ENCODE measurements at places on chromosomes 13 and 19.

GRCh38 chr19:34066007-34066643 lies 106.2 kb upstream of the LSM14A start:
- no peak for ATAC-seq

GRCh38 chr19:31903979-31904378 lies 441.4 kb upstream of the ZNF507 start:
- no peak for ATAC-seq

DNA sequence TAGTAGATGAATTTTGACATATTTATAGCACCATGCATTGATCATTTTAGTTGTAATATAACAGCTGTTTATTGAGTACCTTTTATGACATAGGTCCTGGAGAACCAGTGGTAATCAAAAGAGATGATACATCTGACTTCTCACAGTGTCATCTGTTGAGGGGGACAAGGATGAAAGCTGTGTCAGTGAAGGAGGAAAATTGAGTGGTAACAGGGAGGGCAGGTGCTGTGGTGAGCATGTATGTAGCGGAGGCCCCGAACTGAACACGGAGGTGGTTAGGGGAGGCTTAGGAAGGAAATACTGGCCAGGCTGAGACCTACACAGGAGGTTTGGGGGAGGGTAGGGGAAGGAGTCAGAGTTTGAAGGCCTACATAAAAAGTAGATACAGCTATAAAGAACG lies 199.7 kb downstream of the GGACT start:
- no peak for ATAC-seq

GRCh38 chr19:1363599-1363998 lies 20.1 kb upstream of the NDUFS7 start:
- peak; percentile 45 for ATAC-seq

GRCh38 chr13:66359910-66360552 lies 870.1 kb downstream of the PCDH9 start:
- ATAC-seq: no peak

GRCh38 chr19:39937094-39937720 lies 2.8 kb upstream of the FCGBP start:
- peak; percentile 86 for ATAC-seq

DNA sequence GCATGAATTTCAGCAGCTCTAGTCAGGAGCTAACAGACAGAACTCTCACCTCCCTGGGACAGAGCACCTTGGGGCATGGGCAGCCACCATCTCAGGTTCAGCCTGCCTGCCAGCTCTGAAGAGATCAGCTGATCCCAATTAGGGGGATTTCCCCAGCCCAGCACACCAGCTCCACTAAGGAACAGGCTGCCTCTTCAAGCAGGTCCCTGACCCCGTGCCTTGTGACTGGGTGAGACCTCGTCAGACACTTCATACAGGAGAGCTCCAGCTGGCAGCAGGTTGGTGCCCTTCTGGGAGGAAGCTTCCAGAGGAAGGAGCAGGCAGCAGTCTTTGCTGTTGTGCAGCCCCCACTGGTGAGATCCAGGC lies 84.5 kb upstream of the UFM1 start:
- no peak for ATAC-seq

GRCh38 chr19:13098277-13099072 lies 4.2 kb downstream of the LYL1 start:
- ATAC-seq: no peak

GRCh38 chr19:10892256-10892655 lies 20.9 kb downstream of the CARM1 start:
- ATAC-seq: no peak

DNA sequence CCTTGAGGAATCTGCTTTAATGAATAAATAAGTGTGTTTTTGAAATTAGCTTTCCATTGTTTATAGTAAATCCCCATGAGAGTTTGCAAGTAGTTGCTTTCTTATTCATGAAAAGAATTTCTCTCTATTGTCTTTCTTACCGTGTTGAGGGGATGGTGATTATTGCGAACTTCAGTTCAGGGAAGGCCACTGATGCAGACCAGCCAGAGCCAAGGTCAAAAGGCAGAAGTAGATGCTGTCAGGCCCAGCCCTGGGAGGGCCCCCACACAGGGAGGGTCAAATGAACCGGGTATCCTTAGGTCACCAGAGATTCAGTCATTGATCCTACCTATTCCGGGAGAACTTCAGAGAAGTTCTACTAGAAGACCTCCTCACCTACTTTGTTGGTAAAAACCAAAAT lies 185.9 kb downstream of the NUFIP1 start:
- no peak for ATAC-seq

GRCh38 chr13:83515268-83516015 lies 366.8 kb downstream of the SLITRK1 start:
- ATAC-seq: no peak

DNA sequence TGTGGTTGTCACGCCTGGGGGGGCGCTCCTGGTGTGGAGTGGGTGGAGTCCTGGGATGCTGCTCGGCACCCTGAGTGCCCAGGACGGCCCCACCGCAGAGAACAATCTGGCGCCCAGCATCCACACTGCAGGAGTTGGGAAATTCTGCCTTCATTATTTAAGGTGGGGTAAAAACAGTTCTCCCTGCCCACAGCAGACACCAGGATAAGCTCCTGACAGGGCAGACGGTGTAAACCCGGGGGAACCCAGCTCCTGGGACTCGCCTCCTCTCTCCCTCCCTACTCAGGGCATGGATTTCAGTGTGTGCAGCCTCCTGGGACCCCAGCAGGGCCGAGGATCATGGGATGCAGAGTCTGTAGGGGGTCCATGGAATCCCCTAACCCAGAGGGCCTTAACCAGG lies 7.7 kb upstream of the WDR18 start:
- ATAC-seq: peak; percentile 25

- peak; percentile 34 for ATAC-seq
These were observed 137.5 kb downstream of the KCNRG start for GRCh38 chr13:50152655-50153309.

DNA sequence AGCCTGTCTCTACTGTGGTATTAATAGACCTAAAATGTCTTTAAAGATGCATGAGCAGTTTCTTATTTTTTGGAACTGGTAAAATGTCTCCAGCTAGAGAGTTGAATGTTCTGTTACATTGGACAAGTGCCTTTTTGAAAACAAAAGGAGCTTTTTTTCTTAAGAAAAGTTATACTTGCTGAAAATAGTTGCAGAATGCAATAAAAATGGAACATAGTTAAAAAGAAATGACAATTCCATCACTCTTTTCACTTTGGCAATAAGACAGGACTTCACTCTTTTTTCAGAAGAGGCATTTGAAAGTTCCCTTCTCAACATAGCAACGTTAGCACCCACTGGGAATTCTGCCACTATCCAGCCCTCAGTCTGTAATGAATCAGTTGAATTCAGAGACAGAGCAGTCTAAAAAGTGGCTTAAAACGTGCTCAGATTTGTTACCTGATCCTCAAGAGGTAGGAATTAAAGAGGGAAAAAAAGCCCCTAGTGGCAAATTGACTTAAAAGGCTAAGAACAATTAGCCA lies 10.1 kb downstream of the RGCC start:
- ATAC-seq: no peak

DNA sequence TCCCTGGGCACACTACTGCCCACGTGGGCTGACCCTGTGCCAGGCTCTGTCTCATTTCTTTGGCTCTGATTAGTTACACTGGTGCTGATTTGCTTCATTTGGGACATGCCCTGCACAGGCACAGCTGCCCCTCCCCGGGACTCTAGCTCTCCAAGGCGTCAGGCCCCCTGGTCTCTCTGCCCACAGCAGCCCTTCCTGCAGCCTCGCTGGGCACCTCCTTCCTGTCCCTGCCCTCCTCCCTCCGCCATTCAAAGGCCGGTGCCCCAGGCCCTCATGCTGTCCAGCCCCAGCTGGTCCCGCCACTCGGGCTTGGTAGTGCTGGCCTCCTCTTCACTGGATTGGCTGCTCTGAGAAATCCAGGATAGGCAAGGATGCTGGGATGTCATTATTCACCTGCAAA lies 73.1 kb downstream of the ERICH6B start:
- no peak for ATAC-seq

DNA sequence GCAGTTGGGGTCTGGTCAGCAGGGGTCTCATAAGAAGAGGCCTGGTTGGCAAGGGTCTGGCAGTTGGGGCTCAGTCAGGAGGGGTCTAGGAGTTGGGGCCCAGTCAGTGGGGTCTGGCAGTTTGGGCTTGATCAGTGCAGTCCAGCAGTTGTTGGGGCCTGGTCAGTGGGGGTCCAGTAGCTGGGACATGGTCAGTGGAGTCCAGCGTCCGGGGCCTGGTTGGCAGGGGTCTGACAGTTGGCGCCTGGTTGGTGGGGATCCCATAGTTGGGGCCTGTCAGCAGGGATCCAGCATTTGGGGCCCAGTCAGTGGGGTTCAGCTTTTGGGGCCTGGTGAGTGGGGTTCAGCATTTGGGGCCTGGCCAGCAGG lies 60.5 kb upstream of the TPM4 start:
- ATAC-seq: no peak

DNA sequence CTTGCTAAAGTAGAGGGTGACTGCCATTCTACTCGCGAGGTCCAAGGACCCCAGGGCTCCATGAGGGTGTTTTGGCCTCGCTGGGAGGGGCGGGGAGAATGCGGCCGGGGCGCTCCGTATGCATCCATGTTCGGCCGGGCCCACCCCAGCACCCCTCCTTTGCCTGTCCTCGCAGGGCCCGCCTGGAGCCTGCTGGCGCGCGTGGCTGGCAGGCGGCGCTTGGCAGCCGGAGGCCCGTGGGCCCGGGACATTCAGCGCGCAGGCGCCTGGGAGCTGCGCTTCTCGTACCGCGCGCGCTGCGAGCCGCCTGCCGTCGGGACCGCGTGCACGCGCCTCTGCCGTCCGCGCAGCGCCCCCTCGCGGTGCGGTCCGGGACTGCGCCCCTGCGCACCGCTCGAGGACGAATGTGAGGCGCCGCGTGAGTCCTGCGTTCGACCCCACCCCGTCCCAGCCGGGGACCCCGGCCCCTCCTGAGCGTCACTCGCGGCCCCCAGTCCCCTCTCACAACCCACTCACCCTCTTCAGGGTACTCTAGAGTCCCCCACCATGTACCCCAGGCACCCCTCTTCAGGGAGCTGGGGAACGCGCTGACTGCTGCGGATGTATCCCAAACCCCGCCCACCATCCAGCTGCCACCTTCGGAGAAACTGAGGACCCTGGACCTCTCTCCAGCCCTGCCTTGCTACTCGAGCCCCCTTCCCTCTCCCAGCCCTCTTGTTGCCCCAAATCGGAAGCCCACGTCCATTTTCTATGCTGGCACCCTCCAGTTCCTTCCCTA lies 4.1 kb downstream of the DLL3 start:
- peak; percentile 63 for ATAC-seq

DNA sequence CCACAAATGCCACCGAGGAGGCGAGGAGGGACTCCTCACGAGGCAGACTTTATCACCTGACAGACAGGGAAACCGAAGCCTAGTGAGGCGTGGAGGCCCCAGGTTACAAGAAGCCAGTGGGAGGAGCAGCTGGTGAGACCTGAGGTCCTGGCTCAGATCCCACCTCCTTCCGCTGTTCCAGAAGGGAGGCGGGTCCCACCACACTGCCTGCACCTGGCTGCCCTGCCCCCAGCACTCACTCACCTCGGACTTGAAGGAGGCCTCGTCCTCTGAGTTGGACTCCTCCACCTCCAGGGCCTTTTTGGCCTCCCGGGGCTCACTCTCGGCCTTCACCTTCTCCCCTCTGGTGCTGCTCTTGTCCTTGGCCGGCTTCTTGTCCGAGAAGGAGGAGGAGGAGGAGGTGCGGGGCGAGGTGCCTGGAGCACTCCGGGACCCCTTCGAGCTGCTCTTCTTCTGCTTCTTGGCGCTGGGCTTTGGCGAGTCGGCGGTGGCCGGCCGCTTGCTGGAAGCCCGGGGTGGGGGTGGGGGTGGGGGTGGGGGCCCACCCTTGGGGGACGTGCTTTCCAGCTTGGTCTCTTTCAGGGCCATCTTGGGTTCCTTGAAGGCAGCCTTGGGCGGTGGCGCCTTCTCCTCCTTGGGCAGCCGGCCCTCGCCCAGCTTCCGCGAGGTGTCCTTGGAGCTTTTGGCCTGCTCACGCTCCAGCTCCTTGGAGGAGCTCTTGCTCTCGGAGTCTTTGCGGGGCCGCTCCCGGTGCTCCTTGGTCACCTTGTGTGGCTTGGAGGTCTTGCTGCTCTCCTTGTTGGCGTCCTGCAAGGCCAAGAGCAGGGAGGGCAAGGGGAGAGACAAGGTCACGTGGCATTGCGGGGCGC lies 57.7 kb downstream of the MLLT1 start:
- ATAC-seq: no peak

- ATAC-seq: no peak
These were observed 614.8 kb downstream of the DACH1 start for GRCh38 chr13:71252184-71252704.

- no peak for ATAC-seq
These were observed 42.8 kb downstream of the GAS6 start for GRCh38 chr13:113820813-113821651.

All from activated T-helper 17 cell treated with anti-CD3 and anti-CD28 coated beads, Interleukin-2, amount 50 U/mL, for 72 hours (primary cell).